Esophagus muscularis mucosa (tissue), 4 donors: ENCODE measurements at places on chromosomes 16 and 17.

DNA sequence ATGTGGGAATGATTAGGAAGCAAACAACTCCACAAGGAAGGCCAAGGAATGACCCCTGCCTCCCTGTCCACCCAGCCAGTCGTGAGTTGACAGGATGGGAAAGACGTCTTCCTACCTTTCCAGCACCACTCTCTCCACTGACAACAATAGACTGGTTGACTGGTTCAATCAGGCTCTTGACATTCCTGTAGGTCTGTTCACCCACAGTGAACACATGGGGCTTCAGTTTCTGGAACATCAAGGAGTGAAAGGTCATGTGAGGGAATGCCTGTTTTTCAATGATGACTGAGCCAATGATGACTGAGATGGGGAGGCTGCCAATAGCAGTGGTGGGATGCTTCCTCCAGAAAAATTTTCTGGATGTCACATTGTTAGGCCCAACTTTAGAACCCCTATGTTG, 9.6 kb downstream of the MYO19 start:
- no peak for DNase-seq

GRCh38 chr16:77812856-77813500, 24.6 kb downstream of the VAT1L start:
- DNase-seq = no peak

DNA sequence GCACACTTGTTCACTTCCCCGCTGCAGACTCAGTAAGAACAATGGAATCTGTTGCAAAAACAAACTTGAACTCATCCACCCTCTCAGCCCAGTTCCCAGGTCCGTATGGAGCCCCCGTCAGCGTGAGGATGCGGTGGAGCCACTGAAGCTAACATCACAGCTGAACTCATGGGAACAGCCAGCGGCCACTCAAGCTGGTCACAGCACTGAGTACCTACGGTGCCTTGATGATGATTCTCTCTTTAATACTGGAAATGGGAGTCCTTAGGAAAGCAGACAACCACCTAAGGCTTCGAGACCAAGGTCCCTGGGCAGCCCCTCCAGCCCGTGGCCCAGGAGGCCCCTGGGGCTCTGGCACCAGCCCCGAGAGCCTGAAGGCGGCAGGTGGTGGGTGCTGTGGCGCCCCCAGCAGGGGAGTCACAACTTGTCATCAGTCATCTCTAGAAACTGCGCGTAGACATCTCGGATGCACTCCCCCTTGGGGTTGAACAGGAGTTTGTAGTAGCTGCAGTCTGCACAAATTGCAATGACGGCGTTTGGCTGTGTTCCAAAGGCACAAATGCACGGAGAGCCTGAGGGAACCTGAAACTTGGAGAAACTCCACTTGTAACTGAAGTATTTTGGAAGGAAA, 31.0 kb upstream of the RHOT1 start:
- no peak for DNase-seq

GRCh38 chr16:1260101-1260680, 4.3 kb downstream of the TPSD1 start:
- DNase-seq = no peak

GRCh38 chr16:14302031-14302398, 230.9 kb downstream of the MRTFB start:
- DNase-seq = no peak

GRCh38 chr17:21297597-21297996, 13.1 kb downstream of the MAP2K3 start:
- DNase-seq = no peak

GRCh38 chr17:73301369-73301768, 10.4 kb downstream of the CDC42EP4 start:
- no peak for DNase-seq

DNA sequence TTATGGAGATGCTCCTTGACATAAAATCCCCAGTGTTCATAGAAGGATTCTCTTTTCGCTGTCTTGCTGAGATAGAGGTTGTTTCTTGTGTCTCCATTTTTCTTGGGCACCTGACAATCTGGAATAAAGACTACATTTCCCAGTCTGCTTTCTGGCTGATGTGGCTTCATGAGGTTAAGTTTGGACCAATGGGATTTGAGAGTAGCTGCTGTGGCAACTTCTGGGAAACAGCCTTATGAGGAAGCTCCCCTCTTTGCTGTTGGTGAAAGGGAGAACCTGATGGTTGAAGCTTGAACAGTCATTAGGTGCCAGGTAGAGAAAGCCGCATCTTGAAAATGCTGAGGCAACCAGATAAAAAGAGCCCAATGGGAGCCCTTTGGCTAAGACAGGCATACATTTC, 24.4 kb downstream of the HS3ST4 start:
- DNase-seq = no peak

- no peak for DNase-seq
These were observed 32.2 kb downstream of the BRIP1 start for GRCh38 chr17:61831099-61831498.

GRCh38 chr16:307691-308312, 24.8 kb downstream of the PDIA2 start:
- DNase-seq = no peak

DNA sequence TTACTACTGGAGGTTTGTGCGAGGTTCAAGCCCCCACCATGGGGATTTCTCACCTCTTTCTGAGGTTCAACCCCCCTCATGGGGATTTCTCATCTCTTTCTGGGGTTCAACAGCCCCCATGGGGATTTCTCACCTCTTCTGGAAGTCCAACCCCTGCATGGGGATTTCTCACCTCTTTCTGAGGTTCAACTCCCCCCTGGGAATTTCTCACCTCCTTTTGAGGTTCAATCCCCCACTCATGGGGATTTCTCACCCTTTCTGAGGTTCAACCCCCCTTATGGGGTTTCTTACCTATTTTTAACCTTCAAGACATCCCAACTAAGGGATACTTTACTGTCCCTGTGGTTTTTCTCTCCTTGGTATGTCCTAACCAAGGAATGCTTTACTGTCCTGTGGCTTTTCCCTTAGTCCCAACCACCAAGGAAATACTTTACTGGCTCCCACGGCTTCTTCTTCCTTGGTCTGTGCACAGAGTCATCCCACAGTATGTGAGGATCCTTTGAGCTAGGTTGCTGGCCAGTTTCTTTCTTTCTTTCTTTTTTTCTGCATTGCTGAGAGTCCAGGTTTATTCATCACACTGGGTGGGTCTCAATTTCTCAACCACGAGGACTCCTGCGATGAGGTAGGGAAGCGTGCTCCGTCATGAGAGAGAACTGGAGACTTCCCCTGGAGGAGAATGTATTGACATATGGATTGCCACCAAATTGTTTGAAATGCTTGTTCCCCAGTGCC, 2140.2 kb downstream of the TP53TG3F start:
- DNase-seq = peak; percentile 57

GRCh38 chr17:77684803-77685798, 273.4 kb upstream of the TNRC6C start:
- DNase-seq = no peak

DNA sequence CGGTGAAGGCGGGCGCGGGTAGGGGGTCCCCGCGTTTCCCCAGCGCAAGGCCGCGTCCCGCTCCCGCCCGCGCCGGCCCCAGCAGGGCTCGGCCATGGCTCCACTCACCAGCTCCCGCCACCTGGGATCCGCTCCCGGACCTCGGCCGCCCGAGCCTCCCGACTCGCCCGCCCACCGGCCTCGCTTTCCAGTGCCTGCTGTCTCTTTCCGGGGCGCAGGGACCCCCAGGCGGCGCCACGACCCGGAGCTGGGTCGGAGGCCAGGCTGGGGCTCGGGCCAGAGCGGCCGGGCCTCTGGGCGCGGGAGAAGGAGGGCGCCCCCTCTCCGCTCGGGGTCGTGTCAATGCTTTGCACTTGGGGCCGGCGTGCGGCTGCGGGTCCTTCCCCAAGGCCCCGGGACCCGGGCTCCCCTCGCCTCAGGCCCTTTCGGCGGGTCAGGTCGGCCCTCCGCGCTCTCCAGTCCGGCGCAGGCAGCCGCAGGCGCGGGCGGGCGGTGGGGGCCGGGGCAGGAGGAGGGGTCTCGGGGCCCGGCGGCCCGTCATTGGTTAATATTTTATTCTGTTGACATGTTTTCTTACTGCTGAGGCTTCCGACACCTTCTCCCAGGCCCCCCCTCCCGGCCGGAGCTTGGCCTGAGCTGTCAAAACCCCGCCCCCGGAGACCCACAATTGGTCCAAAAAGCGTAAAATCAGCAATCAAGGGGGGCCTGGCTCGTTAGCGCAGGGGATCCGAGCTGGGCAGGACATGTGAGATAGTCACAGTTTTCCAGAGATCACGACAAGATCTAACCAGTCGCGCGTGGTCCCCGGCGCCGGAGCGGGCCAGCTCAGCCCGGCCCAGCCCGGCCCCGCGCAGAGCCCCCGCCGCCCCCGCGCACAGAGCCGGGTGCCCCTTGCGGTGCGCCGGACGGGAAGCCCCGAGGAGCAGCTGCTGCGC, at the start of gene TBX2:
Gene TBX2 (plus strand): TSS at position 713 of the 935 bp plus-strand sequence. CDS start 334 bp downstream, outside the sequence.
- no peak for DNase-seq

GRCh38 chr16:55341681-55342080, 17.7 kb downstream of the IRX6 start:
- DNase-seq = no peak

DNA sequence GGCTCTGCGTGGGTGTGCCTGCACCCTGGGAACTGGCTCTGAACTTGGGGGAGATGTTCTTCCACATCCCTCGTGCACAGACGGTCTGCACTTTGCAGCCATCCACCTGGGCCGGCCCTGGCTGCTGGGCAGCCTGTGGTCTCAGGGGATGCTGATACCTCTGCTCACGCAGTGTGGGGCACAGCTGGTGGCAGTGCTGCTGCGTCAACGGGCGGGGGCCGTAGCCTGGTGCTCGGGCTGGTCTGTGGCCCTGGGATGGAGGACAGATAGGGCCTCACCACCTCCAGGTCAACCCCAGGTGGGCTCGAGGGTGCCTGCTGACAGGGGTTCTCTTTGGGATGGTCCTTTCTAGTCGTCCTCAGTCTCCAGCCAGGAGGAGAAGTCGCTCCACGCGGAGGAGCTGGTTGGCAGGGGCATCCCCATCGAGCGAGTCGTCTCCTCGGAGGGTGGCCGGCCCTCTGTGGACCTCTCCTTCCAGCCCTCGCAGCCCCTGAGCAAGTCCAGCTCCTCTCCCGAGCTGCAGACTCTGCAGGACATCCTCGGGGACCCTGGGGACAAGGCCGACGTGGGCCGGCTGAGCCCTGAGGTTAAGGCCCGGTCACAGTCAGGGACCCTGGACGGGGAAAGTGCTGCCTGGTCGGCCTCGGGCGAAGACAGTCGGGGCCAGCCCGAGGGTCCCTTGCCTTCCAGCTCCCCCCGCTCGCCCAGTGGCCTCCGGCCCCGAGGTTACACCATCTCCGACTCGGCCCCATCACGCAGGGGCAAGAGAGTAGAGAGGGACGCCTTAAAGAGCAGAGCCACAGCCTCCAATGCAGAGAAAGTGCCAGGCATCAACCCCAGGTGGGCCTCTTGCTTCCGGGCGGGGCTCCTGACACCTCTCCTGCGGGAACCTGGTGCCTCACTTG, 36.3 kb downstream of the TSC2 start:
- DNase-seq = no peak

DNA sequence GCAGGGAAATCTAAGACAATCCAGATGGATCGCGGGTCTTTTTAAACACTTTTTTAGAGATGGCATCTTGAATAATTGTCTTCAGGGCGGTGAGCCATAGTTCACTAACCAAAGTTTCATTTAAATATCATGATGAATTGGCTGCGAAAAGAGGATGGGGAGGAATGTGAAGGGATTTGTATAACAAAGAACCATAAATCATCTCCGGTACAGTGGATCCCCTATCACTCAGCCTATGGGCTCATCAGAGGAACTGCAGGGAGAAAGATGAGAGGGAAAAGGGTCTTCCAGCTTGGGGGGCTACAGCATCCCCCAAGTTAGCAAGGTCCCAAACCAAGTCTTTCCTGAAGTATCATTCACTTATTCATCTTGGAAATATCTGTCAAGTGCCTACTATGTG, 16.7 kb upstream of the DDX52 start:
- peak; percentile 66 for DNase-seq

GRCh38 chr16:65967376-65967775, 399.1 kb upstream of the CDH5 start:
- no peak for DNase-seq

- no peak for DNase-seq
These were observed 64.1 kb downstream of the ZFHX3 start for GRCh38 chr16:72983728-72984350.

DNA sequence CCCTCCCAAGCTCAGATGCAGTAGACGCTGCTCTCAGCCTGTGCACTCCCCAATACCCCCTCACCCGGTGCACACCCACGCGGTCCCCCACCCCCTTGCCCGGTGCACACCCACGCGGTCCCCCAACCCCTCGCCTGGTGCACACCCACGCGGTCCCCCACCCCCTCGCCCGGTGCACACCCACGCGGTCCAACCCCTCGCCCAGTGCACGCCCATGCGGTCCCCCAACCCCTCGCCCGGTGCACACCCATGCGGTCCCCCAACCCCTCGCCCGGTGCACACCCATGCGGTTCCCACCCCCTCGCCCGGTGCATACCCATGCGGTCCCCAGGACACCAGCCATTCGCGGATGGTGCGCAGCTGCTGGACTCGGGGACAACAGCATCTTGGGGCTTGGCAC, 19.9 kb upstream of the CYTH1 start:
- DNase-seq = no peak

- no peak for DNase-seq
These were observed 19.1 kb downstream of the LIG3 start for GRCh38 chr17:34999456-34999855.

GRCh38 chr17:42337442-42337841, 49.1 kb downstream of the STAT5A start:
- no peak for DNase-seq

DNA sequence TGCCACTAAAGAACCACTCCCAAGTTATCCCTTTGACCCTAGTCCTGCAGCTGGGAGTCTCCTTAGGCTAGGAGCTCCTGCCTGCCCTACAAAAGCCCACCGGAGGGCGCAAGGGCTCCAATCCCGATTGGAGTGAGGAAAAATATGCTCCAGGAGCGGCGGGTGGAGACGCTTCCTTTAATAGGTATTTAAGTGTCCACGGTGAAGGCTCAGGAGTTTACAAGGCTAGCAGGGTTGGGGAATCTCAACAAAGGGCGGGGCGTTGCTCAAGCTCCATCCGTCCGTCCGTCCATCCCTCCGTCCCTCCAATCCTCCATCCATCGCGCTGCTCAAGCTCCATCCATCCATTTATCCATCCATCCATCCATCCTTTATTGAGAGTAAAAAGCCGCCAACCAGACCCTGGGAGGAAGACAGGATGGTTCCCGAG, 556 bp upstream of the SPNS1 start:
- DNase-seq = no peak

DNA sequence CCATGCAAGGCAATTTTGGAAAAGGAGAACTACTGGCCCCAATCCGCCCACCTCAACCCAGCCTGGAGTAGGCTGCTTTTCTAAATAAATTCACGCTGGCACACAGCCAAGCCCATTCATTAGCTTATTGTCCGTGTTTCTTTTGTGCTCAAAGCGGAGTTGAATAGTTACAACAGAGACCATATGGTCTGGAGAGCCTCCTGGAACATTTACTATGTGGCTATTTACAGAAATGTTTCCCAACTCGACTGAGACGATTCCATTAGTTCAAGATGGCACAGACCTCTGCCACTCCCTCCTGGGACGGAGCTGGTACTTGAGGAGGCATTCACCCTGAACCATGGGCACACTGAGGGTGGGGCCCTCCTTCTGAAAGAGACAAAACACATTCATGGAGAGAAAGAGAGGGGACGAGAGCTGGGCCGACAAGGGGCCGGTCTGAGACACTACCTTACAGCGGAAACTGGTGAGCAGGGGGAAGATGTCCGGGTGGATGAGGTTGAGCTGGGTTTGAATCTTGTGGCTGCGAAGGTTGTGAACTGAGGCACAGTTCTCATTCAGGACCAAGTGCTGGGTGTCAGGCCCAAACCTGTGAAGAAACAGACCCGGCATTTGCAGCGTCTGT, 15.7 kb downstream of the ELAC2 start:
- no peak for DNase-seq

GRCh38 chr16:27671410-27671809, 121.5 kb downstream of the KATNIP start:
- no peak for DNase-seq

GRCh38 chr17:66638707-66639479, 196.0 kb upstream of the CACNG5 start:
- DNase-seq = no peak
